NCI-H1092 treated with DMSO at 0.1 percent for 48 hours (cell line): ENCODE measurements at places on chromosomes 2 and 18.

- DNase-seq: peak; percentile 25
Measured at GRCh38 chr2:98378901-98379300, 32.6 kb downstream of the CNGA3 start.

DNA sequence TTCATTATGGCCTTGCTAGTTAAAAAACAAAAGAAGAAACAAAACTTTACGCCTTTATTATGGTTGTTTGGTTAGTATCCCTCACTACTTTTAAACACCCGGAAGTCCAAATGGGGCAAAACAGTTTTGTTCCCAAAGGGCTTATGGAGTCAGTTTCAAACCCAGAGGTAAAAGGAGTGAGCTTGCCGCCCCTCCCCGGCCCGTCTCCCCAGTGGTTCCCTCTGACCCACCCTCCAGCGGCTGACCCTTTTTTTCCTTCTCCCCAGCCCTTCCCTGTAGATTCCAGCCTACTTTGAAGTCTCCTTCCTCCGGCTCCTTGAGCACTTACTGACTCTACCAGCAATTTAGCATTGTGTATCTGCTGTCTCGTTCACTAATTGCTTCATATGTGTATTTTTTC, 209.2 kb downstream of the ICOS start:
- no peak for DNase-seq

DNA sequence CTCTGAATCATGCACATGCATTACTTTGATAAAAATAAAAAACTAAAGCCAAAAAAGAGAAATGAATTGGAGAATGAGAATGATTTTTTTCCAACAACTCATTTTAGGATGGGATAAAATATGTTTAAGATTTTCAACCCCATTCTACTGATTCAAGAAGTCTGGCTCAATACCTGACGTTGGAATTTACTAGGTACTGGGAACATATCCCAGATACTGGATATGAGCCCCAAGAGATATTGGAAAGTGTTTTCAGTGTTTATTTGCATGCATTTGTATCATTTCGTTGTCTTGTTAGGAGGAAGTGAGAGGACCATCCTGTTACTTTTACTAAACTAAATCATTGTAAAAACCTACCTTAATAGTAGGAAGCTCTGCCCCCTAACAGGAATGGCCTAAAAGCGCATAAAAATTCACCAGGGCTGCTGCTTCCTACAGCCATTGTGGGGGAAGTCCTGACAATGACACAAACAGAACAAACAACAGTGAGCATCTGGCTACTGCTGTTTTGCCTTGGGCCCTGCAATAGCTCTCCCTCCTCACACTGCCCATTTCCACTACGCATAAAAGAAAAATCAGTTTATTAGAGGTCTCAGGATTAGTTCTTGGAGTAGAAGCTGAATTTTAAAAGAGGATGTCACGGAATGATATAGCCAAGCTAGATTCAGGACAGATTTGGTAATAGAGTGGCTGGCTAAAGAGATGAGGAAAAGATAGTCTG, 35.2 kb downstream of the ANKAR start:
- no peak for DNase-seq

DNA sequence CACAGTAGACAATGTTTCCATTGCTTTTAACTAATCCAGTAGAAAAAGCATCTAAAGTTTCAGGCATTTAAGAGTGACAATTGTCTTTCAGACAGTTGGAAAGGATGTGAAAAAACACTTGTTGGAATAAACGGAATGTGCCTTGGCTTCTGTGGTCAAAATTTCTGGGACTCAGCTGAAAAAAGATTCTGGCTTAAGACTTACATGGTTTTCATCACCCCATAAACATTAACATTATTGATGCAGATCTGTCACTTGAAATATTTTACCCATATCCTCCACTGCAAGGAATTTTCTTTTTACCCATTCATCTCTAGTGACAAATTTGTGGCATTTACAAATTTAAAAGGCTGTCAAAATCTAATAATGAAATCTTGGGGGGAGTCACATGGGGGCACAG, 166.0 kb downstream of the SRBD1 start:
- no peak for DNase-seq

- no peak for DNase-seq
Measured at GRCh38 chr2:17821535-17822444, 5.5 kb downstream of the MSGN1 start.
